ENCODE measurements at places on chromosomes 5 and 9.
A peak's percentile ranks its signal among the peaks of the same experiment; 100 is the strongest.

GRCh38 chr5:9439531-9440292, 106.2 kb downstream of the SEMA5A start:
- no peak for DNase-seq

GRCh38 chr9:3088219-3088618, 244.3 kb upstream of the PUM3 start:
- DNase-seq: peak; percentile 2

GRCh38 chr5:178426326-178427130, 163.7 kb downstream of the COL23A1 start:
- DNase-seq: no peak

DNA sequence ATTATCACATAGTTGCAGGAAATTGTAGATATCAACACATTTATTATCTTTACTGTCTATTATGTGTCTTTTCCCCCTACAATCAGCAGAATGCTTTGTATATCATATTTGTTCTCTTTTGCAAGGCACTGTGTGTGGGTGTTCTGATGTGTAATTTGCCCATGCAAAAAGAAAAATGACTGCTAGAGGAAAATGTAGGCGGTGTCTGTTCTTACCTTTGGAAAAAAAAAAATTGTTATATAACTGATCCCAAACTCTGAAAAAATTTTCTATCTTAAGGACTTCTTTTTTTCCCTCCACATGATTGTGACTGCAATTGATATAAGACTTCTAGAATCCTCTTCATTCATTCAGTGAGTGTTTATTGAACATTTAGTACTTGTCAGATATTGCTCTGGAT, 24.5 kb downstream of the MRPS30 start:
- DNase-seq: no peak

DNA sequence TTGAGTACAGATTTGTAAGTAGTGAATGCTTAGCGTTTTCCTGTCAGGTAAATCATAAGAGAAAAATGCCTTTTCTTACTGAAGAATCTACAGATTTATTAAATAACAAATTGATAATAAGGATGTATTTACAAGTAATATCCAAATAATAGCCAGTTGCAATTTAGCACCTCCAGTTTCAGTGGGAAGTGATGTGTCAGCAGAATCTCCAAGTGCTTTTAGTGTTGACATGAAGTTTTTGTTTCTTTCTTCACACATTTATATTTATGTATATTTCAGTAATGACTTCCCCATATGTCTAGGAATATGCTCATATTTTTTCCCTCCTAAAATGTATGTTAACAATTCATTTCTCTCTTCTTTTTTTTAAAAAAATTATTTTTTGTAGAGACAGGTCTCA, 229.9 kb upstream of the GRIN3A start:
- DNase-seq: no peak

DNA sequence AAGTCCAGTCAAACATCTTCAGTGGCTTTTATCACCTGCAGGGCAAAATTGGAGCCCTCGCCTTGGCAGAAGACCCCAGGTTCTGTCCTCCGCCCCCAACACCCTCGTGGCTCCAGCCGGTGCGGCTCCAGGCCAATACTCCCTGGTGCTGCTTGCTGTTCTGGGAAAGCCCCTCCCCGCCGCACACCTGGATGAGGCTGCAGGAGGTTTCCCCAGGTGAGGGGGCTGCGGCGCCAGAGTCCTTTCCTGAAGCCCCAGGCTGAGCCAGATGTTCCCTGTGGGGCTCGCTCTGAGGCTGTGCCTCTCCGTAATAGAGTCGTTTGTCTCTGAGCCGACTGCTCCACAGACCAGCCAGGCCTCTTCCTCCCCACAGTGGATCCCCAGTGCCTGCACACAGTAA, 375.4 kb upstream of the IRX1 start:
- DNase-seq: no peak

- no peak for DNase-seq
Observed at GRCh38 chr9:135394131-135394530, 85.5 kb upstream of the PPP1R26 start.

- DNase-seq: no peak
Observed at GRCh38 chr5:102523541-102524175, 24.9 kb upstream of the SLCO6A1 start.

- DNase-seq: no peak
Observed at GRCh38 chr9:128321879-128322403, 306 bp downstream of the TRUB2 start.

DNA sequence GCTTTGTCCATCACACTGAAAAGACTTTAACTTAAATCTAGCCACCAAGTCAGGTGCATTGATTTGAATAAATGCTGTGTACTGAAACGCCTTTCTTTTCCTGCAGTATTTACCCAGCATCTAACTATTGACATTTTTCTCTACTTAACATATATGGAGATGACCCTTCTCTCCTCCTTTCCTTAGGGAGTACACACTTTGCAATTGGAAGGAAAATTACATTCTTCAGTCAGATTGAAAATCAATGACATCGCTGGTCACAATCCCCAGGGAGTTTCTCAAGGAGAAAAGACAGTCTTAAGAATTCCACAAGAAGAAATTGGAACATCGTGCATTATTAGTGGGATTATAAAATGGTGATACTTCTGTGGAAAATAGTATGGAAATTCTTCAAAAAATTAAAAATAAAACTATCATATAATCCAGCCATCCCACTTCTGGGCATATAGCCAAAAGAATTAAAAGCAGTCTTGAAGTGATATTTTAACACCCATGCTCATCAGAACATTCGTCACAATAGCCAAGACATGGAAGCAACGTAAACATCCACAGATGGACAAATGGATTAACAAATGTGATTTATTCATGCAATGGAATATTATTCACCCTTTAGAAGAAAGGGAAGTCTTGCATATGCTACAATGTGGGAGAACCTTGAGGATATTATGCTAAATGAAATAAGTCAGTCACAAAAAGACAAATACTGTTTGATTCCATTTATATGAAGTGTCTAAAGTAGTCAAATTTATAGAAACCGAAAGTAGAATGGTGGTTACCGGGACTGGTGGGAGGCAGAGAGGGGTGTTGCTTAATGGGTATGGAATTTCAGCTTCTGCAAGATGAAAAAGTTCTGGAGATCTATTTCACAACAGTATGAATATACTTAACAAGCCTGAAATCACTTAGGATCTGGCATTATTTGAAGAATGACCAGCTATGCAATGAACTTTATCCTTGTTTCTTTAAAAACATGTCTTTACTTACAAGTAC, 14.3 kb upstream of the FREM1 start:
- no peak for DNase-seq

- DNase-seq: no peak
Observed at GRCh38 chr5:103461243-103461642, 101.3 kb downstream of the NUDT12 start.

- peak; percentile 65 for DNase-seq
Observed at GRCh38 chr9:128341435-128341849, 1.1 kb downstream of the SLC27A4 start.

GRCh38 chr9:16571127-16571802, 299.2 kb downstream of the BNC2 start:
- no peak for DNase-seq

- no peak for DNase-seq
Observed at GRCh38 chr5:17327048-17327625, 109.7 kb downstream of the BASP1 start.

DNA sequence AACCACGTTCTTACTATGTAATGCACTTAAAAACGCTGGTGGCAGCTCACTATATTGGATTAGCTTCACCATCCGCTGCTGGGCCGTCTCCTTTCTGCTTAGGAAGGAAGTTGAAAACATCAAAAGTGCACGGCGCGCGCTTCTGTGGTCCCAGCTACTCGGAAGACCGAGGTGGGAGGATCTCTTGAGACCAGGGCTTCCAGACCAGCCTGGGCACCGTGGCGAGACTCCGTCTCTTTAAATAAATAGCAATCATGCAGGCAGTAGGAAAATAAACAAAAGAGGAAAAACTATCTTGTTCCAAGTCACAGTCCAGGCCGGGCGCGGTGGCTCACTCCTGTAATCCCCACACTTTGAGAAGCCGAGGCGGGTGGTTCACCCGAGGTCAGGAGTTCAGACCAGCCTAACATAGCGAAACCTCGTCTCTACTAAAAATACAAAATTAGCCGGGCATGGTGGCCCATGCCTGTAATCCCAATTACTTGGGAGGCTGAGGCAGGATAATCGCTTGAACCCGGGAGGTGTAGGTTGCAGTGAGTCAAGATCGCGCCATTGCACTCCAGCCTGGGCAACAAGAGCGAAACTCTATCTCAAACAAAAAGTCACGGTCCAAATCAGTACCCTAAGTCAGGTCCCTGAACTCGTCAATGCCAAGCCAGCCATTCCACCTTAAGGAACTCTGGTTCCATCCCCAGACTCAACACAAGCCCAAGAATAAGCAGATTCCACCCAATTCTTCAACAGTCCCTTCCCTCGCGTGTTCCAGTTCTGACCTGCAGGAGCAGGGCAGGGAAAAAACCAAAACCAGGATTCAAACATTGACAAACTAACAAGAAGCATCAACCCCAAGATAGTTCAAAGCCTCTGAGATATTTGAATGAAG, 1.0 kb upstream of the GOLGA1 start:
- peak; percentile 49 for DNase-seq

- DNase-seq: peak; percentile 69
Observed at GRCh38 chr5:72956324-72957140, 691 bp downstream of the FCHO2 start.

DNA sequence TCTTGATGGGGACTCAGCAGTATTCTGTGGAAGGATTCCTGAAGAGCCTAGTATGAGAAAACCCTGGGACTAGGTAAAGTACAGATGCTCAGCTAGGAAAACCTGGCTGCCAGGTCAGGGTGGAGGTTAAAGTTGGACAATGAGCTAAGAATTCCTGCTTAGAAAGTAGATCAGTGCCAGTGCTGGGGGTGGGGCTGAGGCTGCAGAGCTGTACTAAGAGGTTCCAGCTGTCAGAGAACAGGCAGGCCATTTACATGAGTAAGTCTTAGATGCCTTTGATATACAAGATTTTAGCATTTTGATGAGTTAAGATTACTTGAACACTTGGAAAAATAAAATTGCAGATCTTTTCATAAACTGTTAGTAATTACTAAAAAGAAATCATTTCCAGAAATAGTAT, 332.3 kb upstream of the NUDT12 start:
- peak; percentile 26 for DNase-seq

GRCh38 chr5:13698885-13699284, 245.6 kb downstream of the DNAH5 start:
- no peak for DNase-seq

DNA sequence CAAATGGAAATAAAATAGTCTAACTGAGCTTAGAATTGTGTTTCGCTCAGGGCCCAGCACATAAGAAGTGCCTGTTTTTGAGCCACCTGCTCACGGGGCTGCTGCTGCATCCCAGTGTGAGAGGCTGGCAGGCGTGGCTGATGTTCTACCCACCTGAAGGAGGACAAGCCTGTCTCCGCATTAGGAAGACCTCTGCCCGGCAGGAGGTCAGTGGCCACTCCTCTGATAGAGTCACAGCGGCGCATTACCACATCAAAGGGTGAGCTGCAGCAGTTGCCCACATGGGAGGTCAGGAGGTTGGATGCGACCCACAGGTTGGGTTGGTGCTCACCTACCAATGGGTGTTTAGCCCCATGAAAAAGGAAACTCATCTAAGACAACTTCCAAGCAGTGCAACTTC, 3.7 kb upstream of the SLC6A7 start:
- no peak for DNase-seq

DNA sequence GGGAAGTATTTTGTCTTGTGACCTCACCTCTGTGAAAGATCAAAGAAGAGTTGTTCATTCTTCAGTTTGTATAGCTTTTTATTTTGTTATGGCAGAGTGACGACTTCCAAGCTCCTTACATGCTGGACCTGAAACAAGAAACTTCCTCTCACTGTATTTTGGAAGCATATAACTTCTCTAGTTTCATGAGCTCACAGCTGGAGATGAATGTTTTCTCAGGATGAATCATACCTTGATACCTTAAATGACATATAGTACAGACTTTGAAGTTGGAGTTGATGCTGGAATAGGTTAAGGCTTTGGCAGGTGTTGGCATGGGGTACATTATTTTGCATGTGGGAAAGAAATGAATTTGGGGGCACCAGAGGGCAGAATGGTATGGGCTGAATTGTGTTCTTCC, 112.5 kb downstream of the SLC25A46 start:
- DNase-seq: no peak

DNA sequence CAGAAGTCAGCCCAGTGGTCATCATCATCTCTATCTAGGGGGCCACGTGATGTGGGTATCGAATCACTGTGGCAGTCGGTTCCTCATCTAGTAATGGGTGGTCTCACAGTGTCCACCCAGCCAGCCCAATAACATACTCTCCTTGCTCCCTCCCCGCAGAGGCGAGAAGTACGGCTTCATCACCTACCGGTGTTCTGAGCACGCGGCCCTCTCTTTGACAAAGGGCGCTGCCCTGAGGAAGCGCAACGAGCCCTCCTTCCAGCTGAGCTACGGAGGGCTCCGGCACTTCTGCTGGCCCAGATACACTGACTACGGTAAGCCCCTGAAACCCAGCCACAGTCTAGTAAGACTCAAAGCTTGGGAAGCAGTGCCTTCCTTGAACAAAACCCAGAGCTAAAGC, 99.0 kb downstream of the PDE6A start:
- no peak for DNase-seq

- DNase-seq: no peak
Observed at GRCh38 chr5:172839669-172840431, 5.8 kb downstream of the ERGIC1 start.

GRCh38 chr5:160802592-160802991, 49.4 kb downstream of the ATP10B start:
- DNase-seq: no peak

DNA sequence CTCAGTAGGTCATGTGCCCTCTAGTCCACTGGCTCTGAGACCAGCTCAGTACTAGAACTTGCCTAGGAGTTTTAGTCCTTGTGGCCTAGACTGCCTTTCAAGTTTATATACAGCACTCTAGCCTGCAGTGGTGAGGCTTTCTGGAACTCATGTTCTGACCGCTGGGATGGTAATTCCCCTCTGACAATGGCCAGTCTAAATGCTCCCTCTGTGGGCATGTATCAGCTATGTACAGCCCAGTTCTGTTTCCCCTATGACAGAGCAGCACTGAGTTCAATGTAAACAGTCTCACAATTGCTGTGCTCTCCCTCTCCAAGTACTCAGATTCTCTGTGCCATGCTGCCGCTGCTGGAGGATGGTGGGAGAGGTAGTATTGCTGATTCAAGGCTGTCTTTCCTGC, 68.6 kb upstream of the SLC27A6 start:
- no peak for DNase-seq

- no peak for DNase-seq
Observed at GRCh38 chr5:8057769-8058168, 188.8 kb downstream of the MTRR start.

DNA sequence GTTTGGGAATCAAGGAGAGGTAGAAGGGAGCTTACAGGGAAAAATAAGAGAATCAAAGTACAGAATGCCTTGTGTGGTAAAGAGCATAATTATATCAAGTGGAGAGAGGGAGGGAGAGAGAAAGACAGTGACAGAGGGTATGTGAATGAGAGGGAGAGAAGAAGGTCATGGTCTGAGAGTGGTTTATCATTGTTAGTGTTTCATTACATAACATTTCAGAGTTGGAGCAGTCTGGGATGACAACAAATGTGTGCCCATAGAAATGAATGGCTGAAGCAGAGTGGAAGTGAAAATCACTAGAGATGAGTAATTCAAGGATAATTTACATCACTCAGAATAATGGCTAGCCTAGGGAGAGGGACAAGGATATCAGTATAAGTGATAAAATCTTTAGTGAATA, 799.2 kb downstream of the TLE1 start:
- DNase-seq: no peak

Data from nephron progenitor cell (in vitro differentiated cells).